ENCODE measurements at places on chromosomes 7 and 10. TPM values are rescaled to one million over a fixed set of nuclear protein-coding genes. Genes with fewer than 3 reads are reported as not detected.

DNA sequence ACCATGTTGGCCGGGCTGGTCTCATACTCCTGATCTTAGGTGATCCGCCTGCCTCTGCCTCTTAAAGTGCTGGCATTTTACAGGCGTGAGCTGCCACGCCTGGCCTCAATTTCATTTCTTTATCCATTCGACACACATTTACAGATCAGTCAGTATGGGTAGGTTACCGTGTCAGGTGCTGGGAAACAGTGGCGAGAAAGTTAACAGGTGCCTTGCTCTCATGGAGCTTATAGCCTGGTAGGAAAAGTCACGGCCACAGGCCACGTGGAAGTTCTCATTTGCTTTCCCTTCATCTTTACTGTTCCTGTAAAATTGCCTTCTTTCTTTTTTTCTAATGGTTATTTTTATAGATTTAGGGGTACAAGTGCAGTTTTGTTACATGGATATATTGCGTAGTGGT lies 2.6 kb upstream of the CAMK1D start:
- no peak for DNase-seq

- DNase-seq, result no peak
Measured at GRCh38 chr7:132840199-132840598, 241.7 kb downstream of the CHCHD3 start.

- DNase-seq, result no peak
Measured at GRCh38 chr7:117164620-117165019, 158.2 kb downstream of the WNT2 start.

DNA sequence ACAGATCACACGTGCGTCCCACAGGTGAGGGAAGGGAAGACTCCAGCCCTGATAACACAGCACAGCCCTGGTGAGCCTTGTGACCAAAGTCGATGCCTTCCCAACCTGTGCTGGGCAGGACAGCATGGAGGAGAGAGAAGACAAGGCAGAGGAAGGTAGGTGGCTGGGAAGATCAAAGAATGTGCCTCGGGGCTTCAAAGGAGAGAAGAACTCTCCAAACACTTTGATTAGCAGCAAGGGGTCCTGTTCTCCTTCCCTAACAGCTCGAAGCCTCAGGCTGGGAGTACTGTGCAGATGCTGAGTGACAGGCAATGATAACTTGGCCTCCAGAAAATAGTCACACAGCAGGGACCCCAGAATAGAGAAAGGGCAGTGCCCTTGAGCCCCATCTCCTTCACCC lies 288.5 kb downstream of the TCERG1L start:
- DNase-seq, result no peak

GRCh38 chr10:4684434-4684833 lies 141.6 kb upstream of the AKR1E2 start:
- DNase-seq, result no peak

GRCh38 chr7:101171442-101171837 lies 6.1 kb upstream of the VGF start:
- DNase-seq, result no peak

GRCh38 chr10:124129471-124129870 lies 36.1 kb upstream of the CHST15 start:
- DNase-seq, result no peak

GRCh38 chr10:132487241-132488135 lies 50.1 kb upstream of the INPP5A start:
- DNase-seq, result no peak

GRCh38 chr10:72086466-72087391 lies 1.6 kb downstream of the SPOCK2 start:
- DNase-seq, result no peak

DNA sequence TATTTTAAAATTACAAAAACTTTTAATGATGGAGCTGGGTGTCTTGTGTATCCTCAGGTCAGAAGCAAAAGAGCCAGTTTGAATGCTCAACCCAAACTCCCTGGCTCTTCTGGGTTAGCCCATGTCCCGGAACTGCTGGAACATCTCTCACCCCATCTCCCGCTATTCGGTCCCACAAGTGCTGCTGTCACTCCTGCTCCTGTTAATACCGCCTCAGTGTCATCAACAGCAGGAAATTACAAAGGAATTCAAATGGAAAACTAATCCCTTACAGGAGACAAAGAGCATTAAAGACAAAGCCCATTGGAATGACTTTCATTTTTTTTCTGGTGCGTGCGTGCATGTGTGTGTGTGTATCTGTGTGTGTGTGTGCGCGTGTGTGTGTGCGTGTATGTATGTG lies 112.0 kb upstream of the C7orf33 start:
- DNase-seq, result no peak

DNA sequence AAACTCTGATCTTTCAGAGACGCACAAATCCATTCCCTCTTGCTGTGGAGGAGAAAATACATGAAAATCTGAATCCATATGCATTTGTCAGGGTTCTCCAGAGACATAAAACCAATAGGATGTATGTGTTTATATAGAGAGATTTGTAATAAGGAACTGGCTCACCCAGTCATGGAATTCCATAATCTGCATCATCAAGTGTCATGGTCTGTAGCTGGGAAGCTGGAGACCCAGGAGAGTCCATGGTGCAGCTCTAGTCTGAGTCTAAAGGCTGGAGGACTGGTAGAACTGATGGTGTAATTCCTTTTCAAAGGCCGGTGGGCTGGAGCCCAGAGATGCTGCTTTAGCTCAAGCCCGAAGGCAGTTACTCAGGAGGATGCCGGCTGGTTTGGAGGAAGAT lies 134.0 kb downstream of the TCF7L2 start:
- DNase-seq, result no peak

- no peak for DNase-seq
Measured at GRCh38 chr7:20778063-20778721, 8.5 kb downstream of the SP8 start.

DNA sequence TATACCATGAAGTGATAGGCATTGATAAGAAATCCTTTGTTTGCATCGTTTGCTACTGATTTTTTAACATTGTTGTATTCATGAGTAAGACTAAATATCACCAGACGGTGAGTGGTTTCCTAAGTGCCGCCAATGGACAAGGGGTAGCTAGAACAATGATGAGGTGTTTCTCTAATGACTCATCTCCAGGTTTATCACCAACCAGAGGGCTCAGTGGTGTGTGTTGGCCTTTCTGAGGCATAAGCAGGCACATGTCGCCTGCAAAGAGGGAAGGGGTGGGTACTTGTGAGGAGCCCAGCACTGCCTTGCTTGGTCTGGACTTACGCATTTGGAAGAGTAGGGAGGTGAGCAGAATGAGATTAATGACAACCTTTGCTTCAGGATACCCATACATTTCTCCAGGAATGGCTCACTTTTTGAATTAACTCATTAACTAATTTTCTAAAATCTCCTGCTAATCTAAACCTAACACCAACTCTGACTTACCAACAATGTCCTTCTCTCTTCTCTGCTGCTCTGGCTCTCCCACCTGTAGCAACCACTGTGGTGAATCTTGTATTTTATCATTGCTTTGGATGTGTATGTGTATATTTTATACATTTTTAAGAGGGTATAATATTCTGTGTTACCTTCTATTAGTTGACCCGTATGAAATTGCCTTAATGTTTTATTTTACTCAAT lies 722.6 kb downstream of the GRID1 start:
- DNase-seq, result no peak

DNA sequence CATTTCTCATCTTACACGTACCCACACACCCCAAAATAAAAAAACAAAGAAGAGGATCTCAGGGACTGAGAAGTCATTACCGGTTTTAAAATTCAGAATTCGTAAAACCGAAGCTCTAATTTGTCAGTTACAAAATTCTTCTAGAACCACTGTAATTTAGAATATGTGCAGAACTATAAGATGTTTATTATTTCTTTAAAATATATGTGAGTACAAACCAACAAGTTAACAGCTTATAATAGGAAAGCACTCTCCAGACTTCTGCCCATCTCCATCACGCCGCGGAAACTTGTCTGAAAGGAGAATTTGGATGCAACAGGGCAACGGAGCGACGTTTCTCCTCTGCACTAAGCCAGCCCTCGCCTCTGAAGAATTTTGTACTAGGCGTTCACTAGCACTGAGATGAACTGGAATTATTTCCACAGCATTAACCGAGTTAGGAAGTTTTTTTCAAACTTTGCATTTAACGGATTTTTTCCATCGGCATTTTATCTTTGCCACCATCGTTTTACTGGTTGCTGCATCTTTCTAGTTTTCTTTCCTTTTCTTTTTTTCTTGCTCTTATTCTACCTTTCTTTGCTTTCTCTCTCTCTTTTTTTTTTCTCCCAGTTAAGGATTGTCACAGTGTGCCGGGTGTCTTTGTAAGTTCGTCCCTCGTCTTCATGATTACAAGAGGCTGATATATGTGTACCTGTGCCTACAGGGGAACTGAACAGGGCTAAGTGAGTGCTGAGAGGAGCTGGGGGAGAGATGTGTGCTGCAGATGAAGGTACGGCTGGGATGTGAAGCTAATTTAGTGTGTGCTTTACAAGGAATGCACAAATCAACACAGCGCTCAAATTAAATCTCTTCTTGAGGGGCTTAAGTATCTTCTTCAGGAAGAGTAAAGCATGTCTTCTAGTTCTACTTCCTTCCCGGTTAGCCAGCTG lies 295.9 kb upstream of the NFE2L3 start:
- no peak for DNase-seq

DNA sequence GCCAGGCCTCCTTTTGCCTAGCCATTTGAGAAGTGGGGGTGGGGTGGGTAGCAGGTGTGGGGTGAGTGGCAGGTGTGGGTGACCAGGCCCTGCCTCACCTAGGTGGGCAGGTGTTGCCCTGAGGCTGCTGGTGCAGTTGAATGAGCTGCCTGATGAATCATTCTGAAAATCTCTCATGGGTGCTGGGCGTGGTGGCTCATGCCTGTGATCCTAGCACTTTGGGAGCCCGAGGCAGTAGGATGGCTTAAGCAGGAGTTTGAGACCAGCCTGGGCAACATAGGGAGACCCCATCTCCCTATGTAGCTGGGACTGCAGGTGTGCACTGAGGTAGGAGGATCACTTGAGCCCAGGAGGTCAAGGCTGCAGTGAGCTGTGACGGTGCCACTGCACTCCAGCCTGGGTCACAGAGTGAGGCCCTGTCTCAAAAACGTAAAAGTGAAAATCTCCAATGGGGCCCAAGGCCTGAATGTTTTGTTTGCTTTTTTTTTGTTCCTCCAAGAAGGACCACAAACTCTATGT lies 17.7 kb downstream of the TSPAN14 start:
- DNase-seq, result no peak

- DNase-seq, result no peak
Measured at GRCh38 chr7:138396251-138397070, 63.6 kb upstream of the TRIM24 start.

- DNase-seq, result no peak
Measured at GRCh38 chr7:17601921-17602320, 303.5 kb downstream of the AHR start.

- DNase-seq, result no peak
Measured at GRCh38 chr10:91909117-91909677, at the start of gene FGFBP3. TSS of gene FGFBP3 (minus strand) at chr10:91909486. CDS start at chr10:91908969, 517 bp downstream.

- DNase-seq, result no peak
Measured at GRCh38 chr7:994592-995308, 11.8 kb downstream of the CYP2W1 start.

DNA sequence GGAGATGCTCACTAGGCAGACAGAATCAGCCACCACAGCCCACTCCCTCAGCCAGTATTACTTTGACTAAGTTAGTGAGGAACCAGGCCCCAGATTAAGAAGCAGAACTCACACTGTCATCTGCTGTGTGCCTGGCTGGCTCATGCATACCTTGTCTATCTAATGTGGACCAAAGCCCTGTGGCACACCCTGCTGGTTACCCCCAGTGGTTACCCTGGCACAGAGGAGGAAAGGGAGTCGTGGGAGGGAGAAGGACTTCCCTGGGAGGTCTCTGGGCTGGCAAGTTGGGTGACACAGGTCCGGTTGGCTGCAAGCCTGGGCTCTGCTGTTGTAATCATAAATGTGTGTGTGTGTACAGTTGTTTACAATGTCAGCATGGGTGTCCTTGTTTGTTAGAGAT lies 7.5 kb upstream of the SH2D4B start:
- no peak for DNase-seq

GRCh38 chr7:13165854-13166253 lies 478.4 kb downstream of the ARL4A start:
- no peak for DNase-seq

GRCh38 chr10:92356041-92356440 lies 65.1 kb downstream of the MARCHF5 start:
- no peak for DNase-seq

GRCh38 chr10:43218206-43218950 lies 48.5 kb downstream of the RASGEF1A start:
- no peak for DNase-seq

DNA sequence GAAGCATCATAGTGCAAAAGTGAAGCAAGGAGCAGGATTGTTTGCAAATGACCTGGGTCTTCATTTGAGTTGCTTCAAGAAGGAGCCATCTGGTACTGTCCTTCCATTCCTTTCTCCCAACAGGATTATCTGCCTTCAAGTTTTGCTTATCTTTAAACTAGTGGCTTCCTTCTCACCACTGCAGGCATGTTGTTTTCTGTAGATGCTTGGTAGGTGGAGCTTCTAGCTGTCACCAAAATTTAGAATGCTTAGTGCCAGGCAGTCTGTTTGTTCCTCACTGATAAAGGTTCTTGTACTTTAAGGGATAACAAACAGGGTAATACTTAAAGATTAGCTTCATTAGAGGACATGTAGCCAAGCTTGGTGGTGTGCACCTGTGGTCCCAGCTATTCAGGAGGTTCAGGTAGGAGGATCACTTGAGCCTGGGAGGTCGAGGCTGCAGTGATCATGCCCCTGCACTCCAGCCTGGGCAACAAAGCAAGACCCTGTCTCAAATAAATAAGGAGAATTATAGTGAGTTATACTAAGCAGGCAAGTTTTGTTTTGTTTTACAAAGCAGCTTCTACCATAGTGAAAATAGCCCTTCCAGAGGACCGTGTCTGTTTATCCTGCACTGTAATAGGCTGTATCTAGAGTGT lies 5.7 kb downstream of the ARL5B start:
- no peak for DNase-seq

The LIPK gene
- total RNA-seq, result not detected

The FBXL13 gene
- 4.9 TPM for total RNA-seq

The MYO1G gene
- 4.9 TPM for total RNA-seq

The PCLO gene
- total RNA-seq, result 0.75 TPM

The C10orf105 gene
- total RNA-seq, result 0.24 TPM

The KLF14 gene
- 0.72 TPM for total RNA-seq

The RBP3 gene
- total RNA-seq, result not detected

The CLRN3 gene
- not detected for total RNA-seq

The PDZD7 gene
- total RNA-seq, result 0.12 TPM

The NXPH1 gene
- total RNA-seq, result not detected

The IDI2 gene
- not detected for total RNA-seq

The ABCC2 gene
- total RNA-seq, result 2.1 TPM

Data from omental fat pad (tissue), 4 donors.